ENCODE measurements at places on chromosomes 13 and 19.

GRCh38 chr13:27496006-27496405 is 45.6 kb upstream of the MTIF3 start:
- no peak for DNase-seq

DNA sequence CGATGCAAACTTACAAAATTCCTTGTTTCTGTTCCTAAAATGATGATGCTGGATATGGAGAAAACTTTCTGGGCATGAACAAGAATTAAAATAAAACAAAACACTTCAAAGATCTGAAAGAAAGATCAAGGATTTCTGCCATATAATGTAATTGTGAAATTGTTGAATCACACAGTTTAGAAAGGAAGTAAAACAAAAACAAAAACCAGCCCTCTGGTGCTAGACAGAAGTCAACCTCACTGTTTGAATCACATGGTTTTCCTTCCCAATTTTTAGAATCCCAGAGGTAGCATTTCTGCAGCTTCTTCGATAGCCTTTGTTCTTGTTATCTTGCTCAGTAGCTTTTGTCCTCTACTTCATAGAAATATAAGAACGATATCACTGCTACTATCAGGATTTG is 118.2 kb upstream of the ARGLU1 start:
- no peak for DNase-seq

DNA sequence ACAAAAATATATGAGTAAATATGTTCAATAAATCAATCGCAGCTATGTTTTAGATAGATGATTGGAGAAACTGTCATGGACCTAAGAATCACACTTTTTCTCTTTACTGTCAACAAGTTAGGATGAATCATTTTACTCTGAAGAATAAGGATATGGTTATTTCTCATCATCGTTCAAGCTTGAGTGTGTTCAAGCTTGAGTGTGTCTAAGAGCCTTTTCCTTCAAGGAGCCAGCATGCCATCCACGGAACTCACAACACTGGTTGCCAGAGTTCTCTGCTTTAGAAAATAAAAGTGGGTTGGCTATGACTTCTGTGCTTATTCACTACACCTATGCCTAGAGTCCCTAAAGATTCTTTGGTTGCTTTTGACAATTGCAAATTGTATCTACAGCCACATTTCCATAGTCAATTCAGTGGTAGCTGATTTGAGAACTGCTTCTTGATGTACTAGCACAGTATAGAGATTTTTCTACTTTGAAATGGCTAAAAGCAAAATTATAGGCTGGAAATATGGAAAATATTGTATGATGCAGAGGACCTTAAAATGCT is 58.1 kb upstream of the SCEL start:
- DNase-seq: no peak

DNA sequence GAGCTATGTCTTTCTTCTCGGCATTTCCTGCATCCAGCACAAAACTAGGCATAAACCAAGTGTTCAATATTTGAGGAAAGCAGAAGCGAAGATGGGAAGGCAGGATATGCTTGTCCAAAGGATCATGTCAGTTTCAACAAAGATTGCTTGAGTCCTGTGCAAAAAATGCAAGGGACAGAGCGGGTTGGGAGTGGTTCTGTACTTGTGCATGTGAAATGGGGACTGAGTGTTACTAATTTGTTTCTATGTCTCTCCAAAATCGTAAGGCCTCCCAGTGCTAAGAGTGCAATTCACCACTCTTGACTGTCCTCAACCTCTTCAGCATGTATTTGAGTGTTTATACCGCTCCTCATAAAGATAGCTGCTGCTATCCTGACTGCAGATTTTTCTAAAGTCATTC is 166.2 kb downstream of the DLEU7 start:
- no peak for DNase-seq

DNA sequence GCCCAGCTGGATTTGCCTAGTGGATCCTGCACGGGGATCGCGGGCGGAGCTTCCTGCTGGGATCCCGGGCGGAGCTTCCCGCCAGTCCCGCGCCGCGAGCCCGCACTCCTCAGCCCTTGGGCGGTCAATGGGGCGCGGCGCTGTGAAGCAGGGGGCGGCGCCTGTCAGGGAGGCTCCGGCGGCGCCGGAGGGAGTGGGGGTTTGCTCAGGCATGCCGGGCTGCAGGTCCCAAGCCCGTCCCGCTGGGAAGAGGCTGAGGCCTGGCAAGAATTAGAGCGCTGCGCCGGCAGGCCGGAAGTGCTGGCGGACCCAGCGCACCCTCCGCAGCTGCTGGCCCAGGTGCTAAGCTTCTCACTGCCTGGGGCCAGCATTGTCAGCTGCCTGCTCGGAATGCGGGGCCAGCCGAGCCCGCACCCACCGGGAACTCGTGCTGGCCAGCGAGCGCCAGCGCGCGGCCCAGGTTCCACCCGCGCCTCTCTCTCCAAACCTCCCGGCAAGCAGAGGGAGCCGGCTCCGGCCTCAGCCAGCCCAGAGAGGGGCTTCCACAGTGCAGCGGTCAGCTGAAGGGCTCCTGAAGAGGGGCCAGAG is 119.6 kb downstream of the PRR20E start:
- DNase-seq: no peak

DNA sequence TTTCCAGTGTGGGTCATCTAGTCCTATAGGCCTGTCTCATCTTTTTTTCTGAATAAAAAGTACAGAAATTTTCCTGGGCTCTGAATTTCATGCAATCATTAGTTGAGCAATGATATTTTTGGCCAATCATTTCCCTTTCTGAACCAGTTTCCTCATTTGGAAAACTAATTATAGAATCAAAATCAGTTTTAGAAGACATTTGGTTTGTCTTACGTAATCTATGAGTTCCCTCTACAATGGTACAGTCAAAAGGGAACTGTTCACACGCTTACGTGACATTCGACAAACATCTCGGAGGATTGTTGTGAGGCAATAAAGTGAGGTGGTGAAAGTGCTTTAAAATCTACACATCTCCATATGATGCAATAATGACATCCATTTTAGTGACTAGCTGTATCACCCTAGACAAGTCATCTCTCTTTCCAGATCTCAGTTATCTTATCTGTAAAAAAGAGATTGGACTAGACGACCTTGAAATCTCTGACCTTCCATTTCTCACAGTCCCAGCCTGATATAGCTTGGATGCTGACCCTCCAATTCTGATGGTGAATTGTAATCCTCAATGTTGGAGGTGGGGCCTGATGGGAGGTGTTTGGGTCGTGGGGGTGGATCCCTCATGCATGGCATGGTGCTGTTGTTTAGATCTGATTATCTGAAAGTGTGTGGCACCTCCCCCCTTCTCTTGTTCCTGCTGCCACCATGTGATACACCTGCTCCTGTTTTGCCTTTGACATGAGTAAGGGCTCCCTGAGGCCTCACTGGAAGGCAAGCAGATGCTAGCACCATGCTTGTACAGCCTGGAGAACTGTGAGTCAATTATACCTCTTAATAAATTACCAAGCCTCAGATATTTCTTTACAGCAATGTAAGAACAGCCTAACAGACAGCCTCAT is 26.7 kb downstream of the FLT1 start:
- DNase-seq: no peak

- no peak for DNase-seq
These were observed 14.9 kb upstream of the IL4I1 start for GRCh38 chr19:49911381-49912145.

Measured in NCI-H526 treated with DMSO at 0.1 percent for 48 hours (cell line).